ENCODE measurements at places on chromosomes 2 and 18. TPM values are rescaled to one million over a fixed set of nuclear protein-coding genes. Genes with fewer than 3 reads are reported as not detected.

The FABP1 gene
- total RNA-seq = not detected

The MAPK4 gene
- 0.11 TPM for total RNA-seq

The NEUROD1 gene
- not detected for total RNA-seq

The IL1F10 gene
- not detected for total RNA-seq

GRCh38 chr2:145413261-145414030, 893.5 kb upstream of the ZEB2 start:
- no peak overlapping the region for H3K27ac ChIP-seq
- no peak for DNase-seq
- no peaks in the 10 kb centered on the region for H3K27me3 ChIP-seq

DNA sequence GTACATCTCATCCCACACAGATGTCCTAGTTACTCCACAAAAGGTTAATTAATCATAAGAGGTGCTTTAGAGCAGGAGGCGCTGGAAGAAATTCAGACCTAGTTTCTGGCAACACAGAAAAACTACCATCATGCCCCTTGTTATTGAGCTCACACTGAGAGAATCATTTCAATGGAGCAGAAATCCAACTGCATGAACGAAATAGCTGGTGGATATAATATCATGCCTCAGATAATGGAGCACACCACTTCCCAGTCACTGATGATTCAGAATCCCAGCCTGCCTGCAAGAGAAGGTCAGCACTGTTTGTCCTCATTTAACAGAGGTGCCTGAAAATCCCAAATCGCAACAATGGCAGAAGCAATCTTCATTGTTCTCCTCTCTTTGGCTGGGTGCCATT, 125.8 kb upstream of the CREB1 start:
- no peak overlapping the region for H3K4me3 ChIP-seq
- no peak for DNase-seq
- no peaks in the 10 kb centered on the region for H3K4me1 ChIP-seq
- H3K27ac ChIP-seq = no peak overlapping the region

DNA sequence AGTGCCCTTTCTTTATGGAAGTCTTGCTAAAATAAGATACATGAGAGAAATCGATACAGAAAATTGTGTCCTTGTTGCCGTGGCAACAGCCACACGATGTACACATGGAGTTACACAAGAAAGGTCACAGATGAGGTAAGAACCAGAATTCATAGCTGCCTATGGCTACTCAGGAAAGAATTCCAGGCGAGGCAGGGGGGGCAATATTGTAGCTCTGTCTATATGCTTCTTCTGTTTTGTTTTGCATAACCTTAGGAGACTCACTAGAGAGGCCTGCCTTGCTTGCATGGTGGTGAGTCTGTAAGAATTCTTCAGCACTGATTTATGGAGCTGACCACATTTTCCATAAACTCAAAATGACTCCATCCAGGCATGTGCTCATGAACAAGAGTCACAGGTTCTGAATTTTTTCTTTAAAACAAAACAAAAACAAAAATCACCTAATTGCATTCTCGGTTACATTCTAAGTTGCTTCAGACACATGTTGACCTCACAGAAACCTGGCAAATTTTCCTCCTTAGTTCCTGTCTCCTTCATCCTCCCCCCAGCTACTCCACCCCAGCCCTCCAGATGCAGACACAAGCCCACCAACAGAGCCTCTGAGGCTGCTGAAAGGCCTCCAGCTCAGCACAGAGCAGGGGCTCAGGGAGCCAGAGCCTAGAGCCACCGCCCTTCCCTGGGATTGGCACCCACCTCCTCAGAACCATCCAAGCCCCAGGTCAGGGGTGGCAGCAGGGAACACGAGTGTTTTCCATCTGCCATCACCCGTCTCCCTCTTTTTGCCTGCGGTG, 183.5 kb downstream of the ANTXR1 start:
- no peaks in the 10 kb centered on the region for H3K27me3 ChIP-seq
- H3K27ac ChIP-seq = no peak overlapping the region
- DNase-seq = no peak

- no peaks in the 10 kb centered on the region for H3K4me1 ChIP-seq
- H3K4me3 ChIP-seq = no peak overlapping the region
- no peaks in the 10 kb centered on the region for H3K36me3 ChIP-seq
These were observed 181.9 kb downstream of the TGIF1 start for GRCh38 chr18:3631887-3632286.

DNA sequence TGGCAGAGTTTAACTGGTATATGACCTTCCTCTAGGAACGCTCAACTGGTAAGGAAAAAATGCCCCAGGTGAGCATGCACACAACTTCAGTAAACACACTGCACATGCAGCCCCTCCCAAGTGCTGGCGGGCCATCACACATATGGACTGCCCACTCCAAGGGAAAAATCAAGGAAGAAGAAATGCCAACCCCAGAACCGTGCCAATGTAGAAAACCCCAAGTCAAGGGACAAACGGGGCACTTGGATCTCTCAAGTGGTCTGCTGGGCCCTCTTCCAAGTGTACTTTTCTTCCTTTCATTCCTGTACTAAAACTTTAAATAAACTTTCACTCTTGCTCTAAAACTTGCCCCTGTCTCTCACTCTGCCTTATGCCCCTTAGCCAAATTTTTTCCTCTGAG, 76.4 kb upstream of the ACVR1 start:
- H3K4me3 ChIP-seq = no peak overlapping the region
- H3K36me3 ChIP-seq = no peaks in the 10 kb centered on the region
- no peak for DNase-seq

- DNase-seq = no peak
- H3K27me3 ChIP-seq = no peaks in the 10 kb centered on the region
- H3K4me3 ChIP-seq = no peak overlapping the region
- no peak overlapping the region for H3K27ac ChIP-seq
- no peaks in the 10 kb centered on the region for H3K4me1 ChIP-seq
These were observed 47.1 kb upstream of the CCBE1 start for GRCh38 chr18:59744271-59744721.

- H3K4me1 ChIP-seq = no peaks in the 10 kb centered on the region
- H3K27ac ChIP-seq = no peak overlapping the region
- no peaks in the 10 kb centered on the region for H3K27me3 ChIP-seq
These were observed 3.7 kb downstream of the FTCDNL1 start for GRCh38 chr2:199847181-199847864.

GRCh38 chr2:56018267-56018666, 94.7 kb upstream of the EFEMP1 start:
- no peaks in the 10 kb centered on the region for H3K4me1 ChIP-seq
- H3K27ac ChIP-seq = no peak overlapping the region
- H3K36me3 ChIP-seq = no peaks in the 10 kb centered on the region
- no peak for DNase-seq

DNA sequence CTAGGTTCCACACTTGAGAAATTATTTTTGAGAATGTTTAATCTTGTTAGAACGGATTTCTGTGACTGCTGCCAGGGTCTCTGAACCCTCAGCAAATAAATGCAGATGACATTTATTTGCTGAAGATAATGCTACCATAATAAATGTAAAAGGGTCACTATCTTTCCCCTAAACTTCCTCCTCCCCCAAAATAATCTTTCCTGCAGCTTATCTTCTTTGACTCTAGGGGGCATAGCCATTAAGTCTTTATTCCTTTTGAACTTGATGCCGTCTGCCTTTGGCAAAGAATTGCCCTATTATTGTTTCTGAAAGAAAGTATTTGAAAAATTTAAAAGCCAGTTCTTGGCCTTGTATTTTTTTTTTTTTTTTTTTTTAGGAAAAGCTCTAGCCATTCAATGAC, 63.6 kb upstream of the ACSL3 start:
- no peaks in the 10 kb centered on the region for H3K27me3 ChIP-seq
- no peak overlapping the region for H3K27ac ChIP-seq
- no peak for DNase-seq
- no peaks in the 10 kb centered on the region for H3K36me3 ChIP-seq
- H3K4me3 ChIP-seq = no peak overlapping the region

DNA sequence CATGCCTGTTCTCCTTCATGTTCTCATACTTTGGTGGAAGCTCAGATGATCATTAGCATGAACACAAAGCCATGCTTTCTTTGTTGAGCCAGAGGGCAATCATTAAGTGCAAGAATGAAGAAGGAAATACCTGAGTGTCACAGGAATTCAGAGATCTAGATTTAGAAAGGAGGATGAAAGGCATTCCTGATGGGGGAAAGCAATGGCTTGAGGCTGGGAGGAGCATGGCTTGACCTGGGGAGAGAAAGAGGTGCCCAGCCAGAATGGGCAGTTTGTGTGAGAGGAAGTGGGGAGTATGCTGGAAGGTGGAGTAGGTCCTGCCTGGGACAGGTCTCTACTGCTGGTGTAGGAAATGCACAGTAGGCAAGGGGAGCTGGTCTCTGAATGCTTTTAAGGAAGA, 35.1 kb downstream of the SLC4A3 start:
- H3K27me3 ChIP-seq = no peaks in the 10 kb centered on the region
- no peaks in the 10 kb centered on the region for H3K36me3 ChIP-seq
- H3K27ac ChIP-seq = peak overlapping the region; percentile 39
- peaks cover 9% of the 10 kb centered on the region for H3K4me1 ChIP-seq
- no peak overlapping the region for H3K4me3 ChIP-seq

DNA sequence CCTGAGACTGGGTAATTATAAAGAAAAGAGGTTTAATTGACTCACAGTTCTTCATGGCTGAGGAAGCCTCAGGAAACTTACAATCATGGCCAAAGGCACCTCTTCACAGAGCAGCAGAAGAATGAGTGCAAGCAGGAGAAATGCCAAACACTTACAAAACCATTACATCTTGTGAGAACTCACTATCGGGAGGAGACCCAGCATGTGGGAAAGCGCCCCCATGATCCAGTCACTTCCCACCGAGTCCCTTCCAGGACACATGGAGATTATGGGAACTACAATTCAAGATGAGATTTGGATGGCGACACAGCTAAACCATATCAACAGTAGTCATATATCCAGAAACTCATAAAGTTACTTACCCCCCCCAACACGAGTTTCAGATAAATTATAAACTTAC, 28.6 kb downstream of the TLK1 start:
- H3K27me3 ChIP-seq = no peaks in the 10 kb centered on the region
- peaks cover 32% of the 10 kb centered on the region for H3K4me1 ChIP-seq
- DNase-seq = no peak
- H3K4me3 ChIP-seq = no peak overlapping the region

DNA sequence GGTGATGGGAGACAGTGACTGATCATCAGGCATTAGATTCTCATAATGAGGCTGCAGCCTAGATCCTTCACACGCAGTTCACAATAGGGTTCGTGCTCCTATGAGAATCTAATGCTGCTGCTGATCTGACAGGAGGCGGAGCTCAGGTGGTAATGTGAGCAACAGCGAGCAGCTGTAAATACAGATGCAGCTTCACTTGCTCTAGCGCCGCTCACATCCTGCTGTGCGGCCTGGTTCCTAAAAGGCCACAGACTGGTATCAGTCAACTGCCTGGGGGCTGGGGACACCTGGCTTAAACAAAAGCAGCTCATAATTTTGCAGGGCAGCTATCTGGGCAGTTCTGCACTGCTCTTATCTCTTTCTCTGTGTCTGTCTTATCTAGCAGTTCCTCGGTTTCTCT, 20.4 kb upstream of the CD226 start:
- no peaks in the 10 kb centered on the region for H3K36me3 ChIP-seq
- H3K4me3 ChIP-seq = no peak overlapping the region
- no peak for DNase-seq
- H3K4me1 ChIP-seq = no peaks in the 10 kb centered on the region
- no peak overlapping the region for H3K27ac ChIP-seq

GRCh38 chr18:32373995-32374394, 96.7 kb downstream of the GAREM1 start:
- no peak for DNase-seq
- no peaks in the 10 kb centered on the region for H3K27me3 ChIP-seq
- no peaks in the 10 kb centered on the region for H3K4me1 ChIP-seq
- H3K36me3 ChIP-seq = no peaks in the 10 kb centered on the region
- H3K4me3 ChIP-seq = no peak overlapping the region
